ENCODE measurements at places on chromosomes 5 and 9.

DNA sequence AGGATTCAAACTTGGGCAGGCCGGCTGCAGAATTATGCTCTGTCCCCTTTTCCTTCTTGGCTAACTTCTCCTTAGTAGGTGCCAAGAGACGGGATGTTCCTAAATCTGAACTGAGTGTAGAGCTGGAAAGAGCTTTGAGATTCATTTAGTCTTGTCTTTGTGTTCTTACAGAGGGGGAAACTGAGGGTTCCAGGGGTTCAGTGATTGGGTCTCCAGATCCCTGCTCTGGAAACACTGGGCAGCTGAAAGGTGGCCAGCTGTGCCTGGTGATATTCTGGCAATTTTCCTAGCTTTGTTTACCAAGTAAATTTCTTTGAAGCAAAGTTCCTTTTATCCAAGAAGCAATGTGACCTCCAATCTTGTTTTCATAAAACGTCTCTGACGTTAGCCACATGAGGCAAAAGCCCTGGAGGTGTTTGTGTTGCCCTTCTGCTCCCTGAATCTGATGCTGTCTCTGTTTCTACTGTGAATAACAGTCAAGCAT, 288.7 kb downstream of the ZSWIM6 start:
- no peak for DNase-seq

DNA sequence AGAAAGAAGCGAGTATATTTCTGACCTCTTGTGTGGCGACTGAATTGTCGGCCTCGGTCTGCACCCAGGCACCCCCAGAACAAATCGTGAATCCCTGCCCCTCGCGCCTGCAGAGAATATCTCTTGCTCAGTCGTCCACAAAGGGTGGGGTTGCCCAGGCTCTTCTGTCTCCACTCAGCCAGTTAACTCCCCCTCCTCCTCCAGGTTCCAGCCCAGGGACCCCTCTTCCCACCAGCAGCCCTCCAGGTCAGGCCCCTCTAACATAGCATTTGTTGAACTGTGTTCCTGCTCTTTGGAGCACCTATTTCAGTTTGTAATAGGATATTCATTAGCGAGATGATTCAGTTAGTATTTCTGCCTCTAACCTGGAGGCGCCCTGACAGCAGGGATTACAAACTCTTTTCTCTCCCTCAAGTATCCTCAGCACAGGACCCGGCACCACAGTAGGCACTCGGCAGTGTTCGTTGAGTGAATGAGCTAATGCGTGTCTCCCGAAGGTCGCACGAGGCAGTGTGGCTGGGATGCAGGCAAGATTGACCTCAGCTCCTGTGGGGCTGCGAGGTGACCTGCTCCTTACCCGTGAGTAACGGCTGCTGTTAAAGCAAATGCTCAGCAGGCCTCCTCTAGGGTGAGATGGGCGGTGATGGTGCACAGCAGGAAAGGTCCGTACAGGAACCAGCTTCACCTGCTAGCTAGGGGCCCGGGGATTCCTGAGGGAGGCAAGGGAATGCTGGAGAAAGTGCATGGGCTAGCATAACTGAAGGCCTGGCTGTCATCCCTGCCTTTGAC, 25.8 kb downstream of the ZBTB34 start:
- DNase-seq, result peak; percentile 78

DNA sequence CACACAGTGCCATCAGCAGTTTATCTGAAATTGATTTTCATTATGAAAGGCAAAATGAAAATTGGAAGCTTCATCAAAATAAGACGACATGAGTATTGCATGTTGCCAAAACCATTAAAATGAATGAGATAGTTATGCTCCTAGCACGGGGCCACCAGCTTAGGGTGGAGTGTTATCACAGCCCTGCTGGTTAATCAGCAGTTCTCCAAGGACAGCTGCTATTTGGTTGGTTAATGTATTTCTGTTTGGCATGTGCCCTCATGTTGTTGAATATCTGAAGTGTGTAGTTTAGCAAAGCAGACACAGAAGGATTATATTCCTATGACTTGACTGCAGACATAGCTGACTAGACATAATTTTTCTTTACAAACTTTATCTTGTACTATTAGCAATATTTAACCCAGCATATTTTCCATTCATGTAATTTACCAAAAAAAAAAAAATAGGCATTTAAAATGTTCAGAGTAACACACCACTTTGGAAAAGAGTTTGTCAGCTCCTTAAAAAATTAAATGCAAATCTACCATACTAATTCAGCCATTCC, 98.6 kb upstream of the PIK3R1 start:
- no peak for DNase-seq

DNA sequence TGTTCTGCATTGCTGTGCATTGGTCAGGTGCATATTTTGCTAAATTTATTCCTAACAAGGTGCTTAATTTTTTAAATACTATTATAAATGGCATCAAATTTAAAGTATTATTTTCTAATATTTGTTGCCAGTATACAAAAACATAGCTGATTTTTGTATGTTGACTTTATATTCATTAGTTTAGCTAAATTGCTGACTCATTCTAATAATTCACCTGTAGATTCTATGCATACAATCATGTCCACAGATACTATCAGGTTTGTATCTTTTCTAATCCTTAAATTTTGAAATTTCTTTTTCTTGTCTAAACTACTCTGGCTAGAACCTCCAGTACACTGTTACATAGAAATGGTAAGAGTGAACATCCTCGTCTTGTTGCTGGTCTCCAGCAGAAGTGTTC, 657.6 kb downstream of the CCDC171 start:
- no peak for DNase-seq

DNA sequence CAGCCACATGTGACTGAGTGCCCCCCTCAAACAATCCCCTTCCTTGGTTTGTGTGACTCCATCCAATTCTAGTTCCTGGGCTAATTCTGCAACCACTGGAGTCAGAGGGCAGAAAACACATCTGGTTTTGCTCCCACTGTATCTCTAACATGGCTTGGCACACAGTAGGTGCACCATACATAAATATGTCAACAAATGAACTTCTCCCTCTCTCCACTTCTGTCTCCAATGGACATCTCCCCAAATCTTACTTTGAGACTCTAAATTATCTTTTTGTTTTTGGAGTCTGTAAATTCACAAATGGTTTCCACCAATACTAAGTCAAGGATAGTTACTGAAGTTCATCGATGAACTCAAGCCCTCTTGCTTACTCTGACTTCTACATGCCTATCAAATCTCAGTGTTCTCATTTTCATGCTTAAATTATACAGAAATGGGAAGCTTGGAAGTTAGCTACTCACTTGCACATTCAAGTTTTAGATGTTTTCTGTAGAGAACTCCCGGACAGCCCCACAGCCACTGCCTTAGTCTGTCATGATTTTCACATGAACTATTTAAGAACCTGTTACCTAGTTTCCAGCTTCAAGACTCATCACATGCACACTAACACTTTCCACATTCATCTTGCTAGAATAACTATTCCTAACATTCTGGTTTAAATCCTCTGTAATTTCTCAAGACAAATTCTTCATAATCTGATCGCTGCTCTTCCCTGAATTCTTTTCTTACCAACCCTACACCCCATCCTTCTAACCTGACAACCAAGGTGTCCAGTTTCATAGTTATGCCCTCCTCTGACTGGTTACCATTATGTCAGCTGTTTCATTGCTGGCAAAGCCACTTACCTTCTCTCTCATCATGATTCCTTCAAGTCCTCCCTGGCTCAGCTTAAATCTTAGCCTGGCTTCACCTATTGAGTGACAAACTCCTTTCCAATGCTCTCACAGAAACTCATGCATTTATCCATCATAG, 6.0 kb downstream of the RPL37 start:
- no peak for DNase-seq

GRCh38 chr5:98163796-98164493, 609.5 kb upstream of the RGMB start:
- no peak for DNase-seq

DNA sequence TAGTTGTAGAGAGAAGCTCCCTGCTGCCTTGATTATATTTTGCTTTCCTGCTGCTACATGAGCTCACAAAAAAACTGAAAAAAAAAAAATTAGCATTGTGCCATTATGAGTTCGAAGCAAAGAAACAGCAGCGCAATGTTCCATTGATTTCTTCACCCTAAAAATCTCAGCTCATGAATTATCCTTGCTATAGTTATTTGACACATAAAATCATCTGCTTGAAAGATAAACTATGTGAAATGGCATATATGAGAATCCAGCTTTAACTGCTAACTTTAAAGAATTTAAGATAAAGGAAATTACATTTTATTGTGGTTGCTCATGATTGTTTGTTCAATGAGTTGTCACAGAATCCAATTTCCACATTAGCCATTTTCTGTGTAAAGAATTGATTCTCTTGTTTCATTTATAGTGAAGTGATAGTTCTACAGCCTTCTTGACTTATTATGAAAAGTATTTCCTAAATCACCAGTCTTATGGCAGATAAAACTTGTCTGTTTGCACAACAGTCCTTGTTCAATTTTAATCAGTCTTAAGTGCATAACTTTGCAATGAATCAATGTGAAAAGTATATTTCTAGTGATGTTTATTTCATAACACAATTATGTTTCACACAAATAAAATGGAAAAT, 1275.0 kb upstream of the CDH9 start:
- no peak for DNase-seq

GRCh38 chr9:5286262-5286661, 18.3 kb downstream of the RLN2 start:
- no peak for DNase-seq

GRCh38 chr9:38432922-38433510, 8.8 kb upstream of the IGFBPL1 start:
- DNase-seq, result no peak

- peak; percentile 92 for DNase-seq
Measured at GRCh38 chr9:33374634-33375237, 27.6 kb downstream of the AQP7 start.

GRCh38 chr5:90740244-90740799, 181.7 kb downstream of the ADGRV1 start:
- peak; percentile 65 for DNase-seq

- DNase-seq, result no peak
Measured at GRCh38 chr5:120749737-120750136, 285.6 kb downstream of the PRR16 start.

DNA sequence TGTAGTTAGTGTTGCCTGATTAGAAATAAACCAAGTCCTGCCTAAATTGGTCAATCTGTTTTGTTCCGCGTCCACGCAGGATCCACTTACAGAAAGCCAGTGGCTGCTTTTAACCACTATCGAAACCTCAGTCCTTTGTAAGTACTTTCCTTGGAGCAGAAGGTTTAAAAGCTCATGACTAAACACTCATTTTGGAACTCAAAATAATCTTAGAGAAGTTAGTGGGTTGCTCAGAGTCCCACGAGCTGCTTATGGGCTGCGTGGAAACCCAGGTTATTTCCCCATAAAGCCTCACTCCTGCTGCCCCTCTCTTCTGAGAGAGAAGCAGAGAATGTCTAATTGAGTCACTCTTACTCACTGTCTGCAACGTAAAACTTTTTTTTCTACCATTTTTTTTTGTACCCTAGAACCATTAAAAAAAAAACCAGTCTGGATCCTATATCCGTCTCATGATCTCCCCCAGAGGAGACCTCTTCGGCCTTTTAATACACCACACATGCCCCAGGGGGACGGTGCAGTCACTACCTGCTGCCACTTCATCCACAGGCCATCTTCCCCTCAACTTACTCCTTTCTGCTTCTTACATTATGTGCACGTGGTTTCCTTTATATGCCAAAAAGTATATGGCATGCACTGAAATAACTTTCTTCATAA, 7.6 kb downstream of the BASP1 start:
- no peak for DNase-seq

GRCh38 chr5:80369521-80369920, 38.3 kb upstream of the ZFYVE16 start:
- no peak for DNase-seq

DNA sequence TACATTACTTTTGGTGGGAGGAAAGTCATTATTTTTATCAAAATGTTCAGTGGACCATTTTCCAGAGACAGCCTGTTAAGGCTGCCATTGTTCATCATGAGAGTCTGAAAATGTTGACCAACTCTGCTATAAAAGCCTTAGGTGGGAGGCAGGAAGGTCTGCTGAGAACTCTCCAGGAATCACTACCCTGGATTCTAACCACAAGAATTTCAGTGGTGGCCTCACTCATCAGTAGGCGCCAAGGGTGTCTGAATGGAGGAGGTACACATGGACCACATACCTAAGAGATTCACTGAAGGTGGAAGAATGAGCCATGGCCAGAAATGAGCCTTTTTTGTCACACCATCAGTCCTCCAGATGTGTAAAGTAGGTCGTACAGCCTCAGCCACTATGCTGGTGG, 21.0 kb upstream of the TLX3 start:
- DNase-seq, result no peak

GRCh38 chr9:27523141-27523540, 949 bp upstream of the IFNK start:
- no peak for DNase-seq

DNA sequence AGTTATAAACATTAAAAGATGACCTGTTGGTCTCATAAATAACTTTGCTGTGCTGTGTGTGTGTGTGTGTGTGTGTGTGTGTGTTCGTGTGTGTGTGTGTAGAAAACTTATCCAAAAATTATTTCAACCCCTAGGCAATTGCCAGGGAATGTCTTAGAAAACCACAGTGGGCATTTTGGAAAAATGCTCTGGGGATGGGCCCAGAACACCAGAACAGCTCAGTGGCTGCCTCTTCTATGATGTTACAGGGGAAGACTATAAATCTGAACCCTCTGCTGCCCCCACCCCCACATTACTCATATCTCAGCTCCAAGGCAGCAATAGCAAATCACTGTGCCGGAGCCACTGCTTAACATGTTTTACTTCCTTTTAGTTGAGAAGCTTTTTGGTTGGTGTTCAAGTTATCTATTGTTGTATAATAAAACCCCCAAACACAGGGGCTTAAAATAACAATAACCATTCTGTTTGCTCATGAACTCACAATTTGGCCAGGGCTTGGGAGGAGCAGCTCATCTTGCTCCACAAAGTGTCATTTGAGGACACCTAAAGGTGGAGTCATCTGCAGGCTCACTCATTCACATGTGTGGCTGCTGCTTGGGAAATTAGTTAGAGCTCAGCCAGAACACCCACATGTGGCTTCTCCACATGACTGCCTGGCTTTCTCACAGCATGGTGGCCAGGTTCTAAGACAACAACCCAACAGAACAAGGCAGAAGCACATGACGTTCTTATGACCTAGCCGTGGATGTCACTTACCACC, 40.4 kb downstream of the ACTBL2 start:
- DNase-seq, result no peak

DNA sequence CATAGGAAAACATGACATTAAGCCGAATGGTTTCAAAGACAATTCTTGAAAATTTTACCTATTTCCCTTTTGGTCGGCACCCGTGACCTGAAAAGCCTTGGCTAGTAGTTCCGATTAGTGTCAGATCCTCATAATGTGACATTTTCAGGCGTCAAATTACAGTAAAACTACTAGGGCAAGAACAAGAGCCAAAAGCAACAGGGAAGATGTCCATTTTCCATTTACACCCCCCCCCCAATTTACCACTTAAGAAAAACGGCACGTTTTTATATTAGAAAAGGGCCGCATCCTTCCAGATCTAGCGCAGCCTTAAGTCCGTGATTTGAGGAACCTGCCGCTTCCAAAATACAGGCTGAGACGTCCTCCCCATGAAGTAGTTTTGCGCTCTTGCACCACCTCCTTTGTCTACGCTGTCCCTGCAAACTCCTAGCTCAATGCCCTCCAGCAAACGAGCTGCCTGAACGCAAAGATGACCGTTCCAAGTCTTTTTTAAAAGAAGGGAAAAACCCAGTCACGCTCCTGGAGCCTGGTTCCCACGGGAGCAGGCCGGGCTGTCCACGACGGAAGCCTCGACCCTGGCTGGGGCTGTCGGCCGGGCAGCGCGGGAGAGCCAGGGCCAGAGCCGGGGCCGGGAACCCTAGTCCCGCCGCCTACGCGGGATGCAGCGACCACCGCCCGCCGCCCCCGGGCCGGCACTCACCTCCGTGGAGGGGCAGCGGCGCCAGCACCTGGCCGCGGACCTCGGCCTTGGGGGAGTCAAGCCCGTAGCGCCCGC, 616 bp downstream of the RNF130 start:
- peak; percentile 80 for DNase-seq

GRCh38 chr5:79692596-79692995, 3.0 kb downstream of the CMYA5 start:
- DNase-seq, result no peak

Measured in endodermal cell (in vitro differentiated cells).